ENCODE measurements at places on chromosomes 6 and 20.

- no peak for DNase-seq
Observed at GRCh38 chr6:151690768-151691562, 116.5 kb upstream of the ESR1 start.

DNA sequence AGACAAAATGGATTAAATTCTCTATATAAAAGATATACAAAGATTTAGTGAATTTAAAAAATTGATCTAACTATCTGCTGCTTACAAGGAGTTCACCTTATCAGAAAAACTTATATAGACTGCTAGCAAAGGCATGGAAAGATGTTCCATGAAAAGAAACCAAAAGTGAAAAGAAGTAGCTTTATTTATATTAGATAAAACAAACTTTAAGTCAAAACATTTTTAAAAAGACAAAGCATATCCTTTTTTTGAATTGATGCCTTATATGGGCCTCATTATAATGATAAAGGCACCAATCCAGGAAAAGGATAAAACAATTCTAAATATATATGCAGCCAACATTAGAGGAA, 334.2 kb downstream of the MEI4 start:
- DNase-seq = no peak

- no peak for DNase-seq
Observed at GRCh38 chr6:119326291-119327005, 23.1 kb downstream of the MAN1A1 start.

DNA sequence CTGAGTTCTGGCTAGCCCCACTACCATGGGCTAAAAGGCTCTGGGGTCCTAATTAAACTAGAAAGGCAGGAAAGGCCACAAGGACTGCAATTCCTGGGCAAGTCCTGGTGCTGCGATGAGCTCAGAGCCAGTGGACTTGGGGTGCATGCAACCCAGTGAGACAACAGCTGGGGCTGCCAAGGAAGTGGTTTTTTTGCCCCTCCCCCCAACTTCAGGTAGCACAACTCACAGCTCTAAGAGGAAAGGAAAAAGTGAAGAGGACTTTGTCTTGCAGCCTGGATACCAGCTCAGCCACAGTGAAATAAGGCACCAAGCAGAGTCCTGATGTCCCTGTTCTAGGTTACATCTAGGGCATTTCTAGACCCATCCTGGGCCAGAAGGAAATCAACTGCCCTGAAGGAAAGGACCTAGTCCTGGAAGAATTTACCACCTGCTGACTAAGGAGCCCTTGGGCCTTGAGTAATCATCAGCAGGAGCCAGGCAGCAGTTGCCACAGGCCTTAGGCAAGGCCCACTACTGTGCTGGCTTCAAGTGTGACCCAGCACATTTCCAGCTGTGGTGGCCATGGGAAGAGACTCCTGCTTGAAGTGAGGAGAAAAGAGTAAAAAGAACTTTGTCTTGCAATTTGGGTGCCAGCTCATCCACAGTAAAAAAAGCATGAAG, 358.4 kb downstream of the BTBD3 start:
- DNase-seq = no peak

DNA sequence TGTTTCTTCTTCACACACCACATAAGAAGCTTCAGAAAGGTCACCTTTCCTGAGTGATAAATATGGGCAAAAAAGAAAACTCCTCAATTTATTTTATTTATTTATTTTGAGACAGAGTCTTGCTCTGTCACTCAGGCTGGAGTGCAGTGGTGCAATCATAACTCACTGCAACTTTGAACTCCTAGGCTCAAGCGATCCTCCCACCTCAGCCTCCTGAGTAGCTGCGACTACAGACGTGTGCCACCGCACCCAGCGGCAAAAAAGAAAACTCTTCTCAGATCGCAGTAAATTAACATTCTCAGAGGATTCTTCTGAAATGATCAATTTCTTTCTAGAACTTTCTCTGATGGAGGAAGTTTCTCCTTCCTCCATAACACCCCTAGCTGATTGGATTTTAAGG, 111.2 kb downstream of the TRERF1 start:
- no peak for DNase-seq

GRCh38 chr6:140269591-140270165, 895.2 kb upstream of the CITED2 start:
- DNase-seq = no peak

GRCh38 chr6:55669028-55669427, 90.0 kb upstream of the HMGCLL1 start:
- DNase-seq = no peak

- DNase-seq = peak; percentile 99
Observed at GRCh38 chr20:50415516-50416268, 94.5 kb upstream of the PTPN1 start.

- DNase-seq = no peak
Observed at GRCh38 chr6:79525272-79526100, 11.7 kb downstream of the LCA5 start.

DNA sequence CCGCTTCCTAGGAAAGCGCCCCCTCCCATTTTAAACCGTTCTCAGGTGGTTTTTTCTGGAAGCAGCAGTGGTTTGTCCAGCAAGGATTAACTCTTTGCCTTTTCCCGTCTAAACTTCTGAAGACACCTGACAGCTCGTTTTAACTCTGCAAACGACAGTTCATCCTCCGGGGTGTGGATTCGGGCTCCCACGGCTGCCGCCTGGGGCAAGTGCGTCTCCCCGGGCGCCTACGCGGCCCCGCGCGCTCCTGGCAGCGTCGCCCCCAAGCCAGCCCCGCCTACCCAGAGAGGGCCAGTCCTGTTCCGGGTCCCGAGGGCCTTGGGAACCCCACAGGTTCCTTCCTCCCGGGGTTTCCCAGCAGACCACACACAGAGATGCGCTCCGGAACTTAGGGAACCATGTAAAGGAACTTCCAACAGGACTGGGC, 54.4 kb downstream of the PRR18 start:
- no peak for DNase-seq

DNA sequence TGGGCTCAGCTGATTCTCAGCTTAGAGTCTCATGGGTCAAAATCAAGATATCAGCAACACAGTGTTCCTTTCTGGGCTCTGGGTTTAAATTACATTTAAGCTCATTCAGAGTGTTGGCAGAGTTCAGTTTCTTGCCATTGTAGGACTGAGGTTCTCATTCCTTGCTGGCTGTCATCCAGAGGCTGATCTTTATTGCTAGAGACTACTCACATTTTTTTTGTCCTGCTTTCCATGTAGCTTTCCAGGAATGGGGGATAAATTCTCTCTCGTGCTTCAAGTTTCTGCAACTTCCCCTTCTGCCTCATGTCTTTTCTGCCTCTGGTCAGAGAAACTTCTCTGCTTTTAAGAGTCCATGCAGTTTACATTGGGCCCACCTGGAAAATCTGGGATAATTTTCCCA, 86.9 kb downstream of the RFX6 start:
- DNase-seq = no peak

DNA sequence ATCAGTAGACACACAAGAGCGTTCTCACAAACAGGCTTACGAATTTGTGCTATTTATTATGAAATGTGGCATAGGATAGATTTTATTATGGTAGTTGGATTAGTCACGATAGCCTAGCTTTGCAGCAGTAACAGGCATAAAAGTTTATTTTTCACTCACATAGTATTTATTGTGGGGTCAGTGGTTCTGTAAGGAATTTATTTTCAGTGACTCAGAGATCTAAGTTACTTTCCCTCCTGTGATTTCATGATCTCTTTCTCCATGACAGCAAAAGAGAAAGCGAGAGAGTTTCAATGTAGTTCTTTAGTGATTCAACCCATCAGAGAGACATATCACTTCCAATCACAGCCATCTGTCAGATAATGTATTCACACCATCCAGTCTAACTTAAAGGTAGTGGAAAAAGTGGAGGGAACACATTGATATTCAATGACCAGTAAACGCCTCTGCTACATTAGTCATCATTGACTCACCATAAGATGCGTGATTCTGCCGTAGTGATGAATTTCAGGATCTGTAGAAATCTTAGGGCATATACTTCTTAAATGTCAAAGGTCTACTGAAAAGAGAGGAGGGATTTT, 605.5 kb downstream of the HDGFL1 start:
- DNase-seq = no peak

- DNase-seq = no peak
Observed at GRCh38 chr6:6600875-6601274, 12.4 kb downstream of the LY86 start.

DNA sequence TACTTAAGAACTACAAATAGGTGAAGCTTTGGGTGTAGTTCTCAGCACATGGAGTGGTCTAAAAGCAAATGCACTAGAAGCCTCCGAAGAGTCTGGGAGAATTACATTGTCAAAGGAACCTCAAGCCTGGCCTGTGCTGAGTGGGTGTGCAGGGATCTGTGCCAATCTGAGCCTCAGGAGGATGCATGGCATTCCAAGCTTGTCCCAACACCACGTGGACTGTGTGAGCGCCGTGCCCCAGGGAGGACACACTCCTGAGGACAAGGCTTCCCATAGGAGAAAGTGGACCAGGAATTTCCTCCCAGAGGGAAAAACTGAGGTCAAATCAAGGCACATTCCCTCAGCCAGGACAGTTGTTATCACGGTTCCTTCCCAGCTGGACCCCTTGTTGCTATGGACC, 185.8 kb downstream of the QKI start:
- DNase-seq = no peak

GRCh38 chr6:36118550-36119107, 11.7 kb upstream of the MAPK13 start:
- no peak for DNase-seq

- no peak for DNase-seq
Observed at GRCh38 chr6:14738933-14739332, 506.9 kb upstream of the JARID2 start.

DNA sequence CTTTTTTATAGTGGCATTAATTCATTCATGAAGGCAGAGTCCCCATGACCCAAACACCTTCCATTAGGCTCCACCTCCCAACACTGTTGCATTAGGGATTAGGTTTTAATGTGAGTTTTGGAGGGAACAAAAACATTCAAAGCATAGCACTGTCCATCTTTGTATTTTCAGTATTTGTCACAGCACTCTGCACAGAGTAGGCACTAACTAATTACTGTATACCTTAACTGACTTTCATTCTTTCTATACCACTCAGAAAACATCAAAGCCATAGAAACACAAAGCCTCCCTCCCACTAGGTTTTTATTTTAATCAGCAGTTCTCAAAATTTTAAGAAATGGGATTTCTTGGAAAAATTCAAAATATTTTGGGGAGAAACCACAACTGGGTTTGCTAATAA, 21.8 kb upstream of the AHI1 start:
- no peak for DNase-seq

All from heart right ventricle (tissue), 16 donors.